ENCODE measurements at places on chromosomes 5 and 9. TPM values are rescaled to one million over a fixed set of nuclear protein-coding genes. Genes with fewer than 3 reads are reported as not detected.

GRCh38 chr5:74665273-74665672 is 19.8 kb upstream of the HEXB start:
- no peak for DNase-seq

Gene PTCD2
- 9.8 TPM for polyA plus RNA-seq

- no peak for DNase-seq
These were observed 627 bp downstream of the ARRDC1 start for GRCh38 chr9:137606005-137606621.

Gene AP3S1
- polyA plus RNA-seq = 171 TPM

GRCh38 chr9:134358026-134358661 is 31.9 kb downstream of the RXRA start:
- no peak for DNase-seq

Gene ANKRD55
- polyA plus RNA-seq = not detected

DNA sequence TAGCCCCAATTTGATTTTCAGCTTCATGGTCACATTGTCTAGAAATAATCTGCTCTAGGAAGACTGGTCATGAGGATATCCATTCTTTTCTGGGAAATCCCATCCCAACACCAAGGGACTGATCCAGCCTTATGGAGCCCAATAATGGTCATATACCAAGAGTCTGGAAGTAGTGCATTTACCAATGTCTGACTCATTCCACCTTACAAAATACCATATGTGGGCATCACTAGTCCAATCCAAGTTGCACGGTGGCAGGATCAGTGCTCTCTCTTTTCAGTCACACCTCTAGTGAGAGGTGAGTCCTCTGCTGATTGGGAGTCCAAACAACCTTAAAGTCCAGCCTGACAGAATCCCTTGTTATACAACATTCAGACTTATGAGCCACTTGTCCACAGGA is 73.7 kb downstream of the FEM1C start:
- DNase-seq = no peak

Gene CDH9
- not detected for polyA plus RNA-seq

Gene SLC9A3
- polyA plus RNA-seq = 1.0 TPM

Gene FSTL4
- 0.20 TPM for polyA plus RNA-seq

- DNase-seq = no peak
These were observed 41.1 kb downstream of the NDUFS4 start for GRCh38 chr5:53601570-53601969.

- DNase-seq = no peak
These were observed 13.5 kb downstream of the ARL14EPL start for GRCh38 chr5:116045821-116046220.

DNA sequence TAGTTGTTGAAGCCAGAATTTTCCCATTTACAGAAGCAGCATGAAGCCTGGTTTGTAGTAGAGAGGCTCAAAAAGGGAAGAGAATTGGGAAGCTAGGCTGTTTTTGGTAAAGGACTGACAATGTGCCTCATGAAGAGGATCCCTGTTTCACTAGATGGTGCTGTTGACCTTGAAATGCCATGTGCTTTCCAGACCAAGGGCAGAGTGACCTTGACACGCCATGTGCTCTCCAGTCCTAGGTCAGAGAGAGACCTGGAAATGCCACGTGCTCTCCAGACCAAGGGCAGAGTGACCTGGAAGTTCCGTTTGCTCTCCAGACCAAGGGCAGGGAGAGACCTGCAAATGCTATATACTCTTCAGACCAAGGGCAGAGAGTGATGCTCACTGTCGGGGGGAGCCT is 32.0 kb downstream of the UNC13B start:
- DNase-seq = no peak

Gene PCDH12
- not detected for polyA plus RNA-seq

Gene NMUR2
- not detected for polyA plus RNA-seq

DNA sequence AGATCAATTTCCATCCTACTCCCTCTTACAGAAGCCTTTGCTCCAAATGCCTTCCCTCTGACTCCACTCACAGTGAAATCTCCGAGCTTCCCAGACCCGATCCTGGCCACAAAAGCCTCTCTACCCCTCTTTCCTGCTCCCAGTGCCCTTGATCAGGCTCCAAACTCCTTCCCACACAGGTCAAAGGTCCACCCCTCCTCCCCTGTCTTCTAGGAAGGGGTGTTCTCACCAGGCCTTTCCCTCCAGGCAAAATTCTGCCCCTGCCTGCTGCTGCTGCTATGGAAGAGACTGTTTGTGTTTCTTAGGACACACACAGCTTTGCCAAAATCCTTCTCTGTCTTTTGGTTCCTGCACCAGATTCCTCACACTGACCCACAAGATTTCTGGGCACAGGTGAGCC is 85.8 kb upstream of the ALDH1A1 start:
- DNase-seq = no peak

- no peak for DNase-seq
These were observed 4.3 kb upstream of the CLPTM1L start for GRCh38 chr5:1349246-1349645.

- DNase-seq = no peak
These were observed 82.7 kb downstream of the SFXN1 start for GRCh38 chr5:175561085-175561484.

Gene FNIP1
- 13.4 TPM for polyA plus RNA-seq

GRCh38 chr5:169646856-169647255 is 9.8 kb downstream of the DOCK2 start:
- DNase-seq = no peak

DNA sequence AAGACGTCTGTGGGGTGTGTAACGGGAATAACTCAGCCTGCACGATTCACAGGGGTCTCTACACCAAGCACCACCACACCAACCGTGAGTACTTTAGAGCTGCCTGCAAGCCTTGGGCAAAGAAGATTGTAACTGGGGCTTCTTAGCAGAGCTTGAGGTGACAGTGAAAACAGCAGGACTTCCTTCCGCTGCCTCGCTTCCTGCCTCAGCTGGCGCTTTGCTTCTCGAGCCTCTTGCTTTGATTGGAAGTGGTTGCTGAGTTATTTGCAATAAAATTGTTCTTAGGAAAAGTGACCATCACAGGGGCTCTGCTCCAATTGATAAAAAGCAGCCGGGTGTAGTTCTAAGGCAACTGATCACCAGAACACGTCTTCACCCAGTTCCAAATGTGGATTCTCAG is 99.1 kb downstream of the ADAMTS16 start:
- no peak for DNase-seq

DNA sequence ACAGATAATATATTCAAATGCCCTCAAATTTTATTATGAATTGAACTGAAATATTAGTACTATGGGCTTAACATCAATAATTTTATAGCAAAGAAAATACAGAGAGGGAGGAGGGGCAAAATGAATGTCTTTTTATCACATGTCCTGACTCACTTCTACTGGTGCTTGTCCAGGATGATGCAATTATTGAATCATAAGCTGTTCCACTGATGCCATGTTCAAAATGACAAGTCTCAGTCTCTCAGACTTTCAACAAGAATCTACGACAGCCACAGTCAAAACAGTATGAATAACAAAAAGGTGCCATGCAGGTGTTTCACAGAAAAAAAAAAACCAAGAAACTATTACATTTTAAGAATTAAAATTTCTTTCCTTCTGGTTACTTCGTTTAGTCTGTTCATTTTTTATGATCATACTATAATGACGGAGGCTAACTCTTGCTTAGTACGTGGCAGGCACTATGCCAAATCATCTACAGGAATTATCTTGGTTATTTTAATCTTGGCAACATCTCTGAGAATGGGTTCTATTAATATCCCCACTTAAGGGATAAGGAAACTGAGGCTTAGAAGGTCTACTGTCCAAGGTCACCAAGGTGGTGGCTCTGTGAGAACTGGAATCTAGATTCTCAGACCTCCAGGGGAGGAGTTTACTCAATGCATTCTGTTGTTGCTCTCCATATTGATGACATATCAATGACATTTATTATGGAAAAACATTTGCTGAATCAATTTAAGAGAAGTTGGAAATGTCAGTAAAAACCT is 61.5 kb downstream of the NR3C1 start:
- no peak for DNase-seq

Gene IRX4
- polyA plus RNA-seq = not detected

Gene IRX1
- polyA plus RNA-seq = not detected

DNA sequence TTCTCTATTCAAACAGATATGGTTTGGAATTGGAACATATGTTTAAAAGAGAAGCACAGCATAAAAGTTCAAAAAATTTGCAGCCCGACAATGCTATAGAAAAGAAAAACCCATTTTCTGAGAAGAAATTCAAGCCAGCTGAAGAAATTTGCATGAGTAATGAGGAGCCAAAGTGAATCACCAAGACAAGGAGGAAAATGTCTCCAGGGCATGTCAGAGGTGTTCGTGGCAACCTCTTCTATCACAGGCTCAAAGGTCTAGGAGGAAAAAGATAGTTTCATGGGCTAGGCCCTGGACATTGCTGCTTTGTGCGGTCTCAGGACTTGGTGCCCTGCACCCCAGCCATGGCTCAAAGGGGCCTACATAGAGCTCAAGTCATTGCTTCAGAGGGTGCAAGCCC is 134.8 kb upstream of the ADAMTS16 start:
- DNase-seq = no peak

DNA sequence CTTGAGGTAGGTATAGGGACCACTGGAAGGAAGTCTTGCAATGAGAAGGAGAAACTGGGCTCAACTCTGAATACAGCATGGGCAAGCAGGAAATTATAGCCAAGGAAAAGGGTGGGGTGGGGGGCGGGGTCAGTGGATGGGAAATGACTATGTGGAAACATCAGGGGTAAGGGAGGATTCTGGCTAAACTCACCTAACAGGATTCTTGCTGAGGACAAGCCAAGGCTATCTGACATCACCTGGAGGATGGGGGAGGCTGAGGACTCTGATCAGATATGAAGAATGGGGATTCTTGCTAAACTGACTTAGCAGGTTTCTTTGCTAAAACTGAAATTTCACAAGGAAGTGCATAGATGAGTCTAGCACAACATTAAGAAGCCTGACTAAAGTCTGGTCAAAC is 40.8 kb downstream of the CTSL start:
- DNase-seq = no peak
